Right hindlimb (tissue), 1 donor: ENCODE measurements at places on chromosomes 2 and 18.
A peak's percentile ranks its signal among the peaks of the same experiment; 100 is the strongest.

DNA sequence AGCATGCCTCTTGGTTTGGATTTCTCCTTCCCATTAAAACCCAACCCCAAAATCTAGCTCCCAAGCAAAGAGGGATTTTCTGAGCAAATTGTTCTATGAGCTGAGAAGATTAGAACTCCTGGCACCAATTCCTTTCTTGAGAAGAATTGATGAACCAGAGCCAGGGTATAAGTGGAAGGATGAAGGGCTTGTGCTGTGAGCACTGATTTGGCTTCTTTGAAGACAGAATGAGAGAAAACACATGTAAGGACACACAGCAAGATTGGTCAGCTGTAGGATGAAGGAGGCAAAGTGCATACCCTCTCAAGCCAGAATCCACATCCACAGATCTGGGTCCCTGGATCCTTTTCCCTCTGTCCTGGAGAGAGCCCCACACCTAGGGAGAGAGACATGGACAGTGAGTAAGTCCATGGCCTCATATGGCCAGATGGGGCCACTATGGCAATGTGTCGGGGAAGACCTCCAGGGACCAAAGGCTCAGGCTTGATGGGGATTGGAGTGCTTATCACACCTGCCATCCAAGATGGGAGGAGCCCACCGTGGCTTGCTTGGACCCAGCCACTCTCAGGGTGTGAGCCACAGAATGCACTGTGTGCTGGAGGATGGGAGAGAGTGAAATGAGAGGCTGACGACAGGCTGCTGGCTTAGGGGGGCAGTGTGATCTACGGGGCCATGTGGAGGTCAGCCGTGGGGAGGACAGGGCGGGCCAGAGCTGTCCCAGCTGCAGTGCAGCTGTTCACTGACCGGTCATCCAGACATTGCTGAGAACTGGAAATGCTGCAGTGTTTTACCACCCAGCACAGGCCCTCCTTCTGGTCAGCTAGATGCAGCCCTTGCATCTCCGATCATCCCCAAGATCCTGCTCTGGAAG, 339.8 kb downstream of the CYP26B1 start:
- DNase-seq: peak; percentile 86

DNA sequence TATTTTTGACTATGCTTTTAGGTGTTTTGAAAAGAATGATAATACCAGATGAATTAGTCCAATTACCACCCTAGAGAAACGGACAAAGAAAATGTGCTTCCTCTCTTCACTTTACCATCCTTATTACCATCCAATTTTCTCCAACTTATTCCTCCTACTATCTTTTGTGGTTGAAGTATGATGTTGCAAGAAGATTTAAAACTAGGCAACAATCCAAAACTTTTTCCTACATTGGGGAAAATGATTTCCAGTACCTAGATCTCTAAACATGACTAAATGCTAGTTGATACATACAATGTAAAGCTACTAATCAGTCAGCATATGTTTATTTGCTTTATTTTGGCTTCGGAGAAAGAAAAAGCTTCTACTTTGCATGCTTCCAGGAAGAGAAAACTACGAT, 355.0 kb upstream of the LYPD1 start:
- DNase-seq: no peak

- no peak for DNase-seq
These were observed 769 bp downstream of the FAM110C start for GRCh38 chr2:45342-46130.

- no peak for DNase-seq
These were observed 72.8 kb downstream of the PLEKHA3 start for GRCh38 chr2:178553047-178553446.

DNA sequence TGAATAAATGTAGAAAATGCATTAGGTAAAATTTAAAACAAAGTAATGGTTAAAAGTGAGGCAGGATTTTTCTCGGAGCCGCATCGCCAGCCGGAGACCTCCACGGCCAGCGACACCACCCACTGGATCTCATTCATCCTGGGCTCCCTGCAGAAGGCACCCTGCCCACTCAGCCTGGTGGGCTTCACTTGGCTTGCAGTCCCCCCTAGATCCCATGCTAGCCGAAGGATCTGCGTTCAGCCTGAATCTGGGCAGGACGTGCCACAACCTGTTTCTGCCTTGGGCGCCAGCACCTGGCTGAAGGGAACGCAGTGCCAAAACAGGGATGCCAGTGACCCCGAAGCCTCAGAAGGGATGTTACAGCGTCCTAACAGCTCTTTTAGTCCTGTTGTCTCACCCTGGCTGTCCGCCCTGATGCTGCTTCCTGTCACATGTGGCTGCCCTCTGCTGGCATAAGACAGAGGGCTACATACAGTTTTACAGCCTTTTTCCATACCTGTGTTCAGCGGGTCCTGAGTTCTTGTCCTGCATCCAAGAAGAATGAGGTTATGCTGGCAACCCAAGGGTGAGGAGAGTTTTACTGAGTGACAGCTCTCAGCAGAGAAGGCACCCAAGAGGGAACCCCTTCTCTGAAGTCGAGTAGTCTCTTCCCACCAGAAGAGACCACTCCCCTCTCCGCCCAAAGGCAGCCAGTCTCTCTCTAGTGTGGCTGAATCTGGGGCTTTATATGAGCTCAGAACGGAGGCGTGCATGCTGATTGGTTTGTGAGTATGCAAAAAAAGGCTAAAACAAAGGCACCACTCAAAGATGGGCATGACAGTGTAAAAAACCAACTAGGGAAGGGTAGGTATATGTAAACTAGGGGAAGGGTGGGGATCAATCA, 173.1 kb upstream of the GYPC start:
- DNase-seq: no peak

- DNase-seq: no peak
These were observed 101.3 kb upstream of the ITGB6 start for GRCh38 chr2:160301420-160301819.

DNA sequence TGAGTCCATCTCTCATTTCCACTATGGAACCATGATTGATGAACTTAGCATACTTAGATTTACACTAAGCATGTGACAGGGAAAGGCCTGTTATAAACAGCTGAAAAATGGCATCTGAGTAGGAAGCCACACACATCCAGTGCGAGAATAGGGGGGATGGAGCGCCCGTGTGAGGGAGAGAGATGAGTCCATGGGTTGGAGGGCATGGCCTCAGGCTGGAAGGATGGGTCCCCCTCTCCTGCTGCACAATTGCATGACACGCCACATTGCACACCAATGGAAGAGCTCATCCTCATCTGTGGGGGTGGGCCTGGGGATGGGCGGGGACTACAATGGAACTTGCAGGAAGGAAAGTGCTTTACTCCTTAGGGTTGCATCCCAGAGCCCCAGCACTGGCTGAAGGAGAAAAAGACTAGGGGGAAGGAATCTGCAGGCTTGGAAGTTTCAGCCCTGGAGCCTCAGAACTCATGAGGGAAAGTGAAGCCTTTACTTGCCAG, 46.4 kb upstream of the CXCR4 start:
- DNase-seq: no peak

- DNase-seq: no peak
These were observed 30.3 kb downstream of the TANC1 start for GRCh38 chr2:158998551-158999248.

- no peak for DNase-seq
These were observed 281.9 kb upstream of the CDH7 start for GRCh38 chr18:65468881-65469280.

GRCh38 chr2:37553411-37554154, 117.9 kb downstream of the CDC42EP3 start:
- no peak for DNase-seq

- no peak for DNase-seq
These were observed 17.9 kb downstream of the KCNIP3 start for GRCh38 chr2:95314964-95315611.

- no peak for DNase-seq
These were observed 248.5 kb downstream of the RNF144A start for GRCh38 chr2:7165736-7166135.

- no peak for DNase-seq
These were observed 66.5 kb downstream of the STK39 start for GRCh38 chr2:168180914-168181313.

DNA sequence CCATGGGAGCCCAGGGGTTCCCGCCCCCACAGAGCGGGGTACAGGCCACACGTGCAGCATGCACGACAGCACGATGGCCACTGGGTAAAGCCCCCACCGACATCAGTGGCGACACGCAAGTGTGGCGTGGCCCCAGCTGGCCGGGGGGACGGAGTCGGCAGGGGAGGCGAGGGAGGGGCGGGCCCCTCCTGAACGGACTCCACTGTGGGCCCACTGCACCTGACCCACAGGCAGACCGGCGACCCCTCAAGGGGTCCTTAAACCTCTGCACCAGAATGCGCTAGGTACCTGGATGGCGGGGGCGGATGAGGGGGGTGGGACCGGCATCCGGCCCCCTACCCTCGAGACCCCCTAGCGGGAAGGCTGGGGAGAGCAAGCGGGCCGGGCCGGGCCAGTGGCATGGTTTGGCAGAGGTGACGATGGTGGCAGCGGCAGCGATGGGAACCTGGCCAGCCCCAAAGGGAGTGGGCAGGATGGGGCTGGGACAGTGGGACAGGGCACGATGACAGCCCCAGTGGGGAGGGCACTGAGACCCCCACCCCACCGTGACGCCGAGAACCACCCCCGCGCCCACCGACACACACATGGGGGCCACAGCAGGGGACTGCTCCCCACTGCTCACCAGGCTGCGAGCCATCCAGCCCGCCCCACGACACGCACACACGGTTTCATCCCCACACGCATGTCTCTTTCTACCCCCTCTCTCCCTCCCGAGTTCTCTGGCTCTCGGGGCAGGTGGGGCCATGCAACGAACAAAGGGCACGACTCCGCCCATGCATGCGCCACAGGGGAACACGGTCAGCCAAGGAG, 91.9 kb upstream of the ANKRD30BL start:
- DNase-seq: no peak

- DNase-seq: no peak
These were observed 567.0 kb upstream of the ZEB2 start for GRCh38 chr2:145086910-145087309.

DNA sequence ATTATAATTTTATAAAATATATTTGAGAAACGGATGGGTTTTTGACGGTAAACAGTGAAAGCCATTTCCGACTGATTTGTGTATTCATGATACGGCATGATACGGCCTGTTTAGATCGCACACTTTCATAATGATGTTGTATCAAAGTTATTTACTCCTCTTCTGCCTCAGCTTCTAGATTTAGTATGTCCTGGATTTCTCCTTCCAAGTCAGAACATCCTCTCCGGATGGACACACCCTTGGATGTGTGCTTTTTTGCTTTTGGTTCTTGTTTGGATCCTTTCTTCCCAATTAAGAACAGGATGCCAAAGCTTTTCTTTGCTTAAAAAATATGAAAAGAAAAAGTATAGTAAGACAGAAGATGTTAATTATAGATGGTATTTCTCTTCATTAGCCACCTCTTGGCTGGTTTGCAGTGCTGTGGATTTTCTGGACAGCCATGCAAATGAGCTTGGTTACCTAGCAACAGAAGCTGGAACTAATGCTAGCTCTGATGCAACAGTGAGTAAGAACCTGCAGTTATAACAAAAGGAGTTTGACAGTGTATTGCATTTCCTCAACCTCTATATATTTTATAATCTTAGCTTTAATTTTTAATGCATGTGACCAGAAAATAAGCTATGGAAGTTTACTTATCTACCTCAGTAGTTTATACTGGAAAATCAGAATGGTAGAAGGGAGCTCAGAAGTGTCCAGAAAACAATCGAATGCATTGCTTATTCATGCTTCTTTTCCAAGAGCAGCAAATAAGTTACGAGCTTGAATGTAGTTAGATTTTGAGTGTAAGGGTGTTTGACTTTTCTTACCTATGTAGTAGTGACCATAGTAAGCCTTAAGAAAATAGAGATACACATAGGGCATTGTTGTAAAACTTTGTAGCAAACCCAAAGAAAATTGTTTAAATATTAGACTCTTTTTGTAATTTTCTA, 27.9 kb downstream of the RMND5A start:
- no peak for DNase-seq

- no peak for DNase-seq
These were observed 179.7 kb downstream of the ANAPC1 start for GRCh38 chr2:111704246-111704645.

GRCh38 chr2:43515807-43516497, 79.9 kb downstream of the THADA start:
- DNase-seq: no peak

- no peak for DNase-seq
These were observed 122.1 kb upstream of the SALL3 start for GRCh38 chr18:78857314-78858150.

GRCh38 chr2:10254373-10255188, 48.1 kb upstream of the HPCAL1 start:
- peak; percentile 37 for DNase-seq

GRCh38 chr2:1675633-1676032, 68.7 kb downstream of the PXDN start:
- DNase-seq: no peak

- DNase-seq: no peak
These were observed 419.1 kb downstream of the SLC4A3 start for GRCh38 chr2:220046507-220046906.

- no peak for DNase-seq
These were observed 46.0 kb upstream of the SERTAD2 start for GRCh38 chr2:64699712-64700111.

GRCh38 chr2:36663851-36664695, 32.4 kb upstream of the VIT start:
- DNase-seq: no peak

- DNase-seq: no peak
These were observed 516.8 kb upstream of the FANCL start for GRCh38 chr2:58757971-58758370.

DNA sequence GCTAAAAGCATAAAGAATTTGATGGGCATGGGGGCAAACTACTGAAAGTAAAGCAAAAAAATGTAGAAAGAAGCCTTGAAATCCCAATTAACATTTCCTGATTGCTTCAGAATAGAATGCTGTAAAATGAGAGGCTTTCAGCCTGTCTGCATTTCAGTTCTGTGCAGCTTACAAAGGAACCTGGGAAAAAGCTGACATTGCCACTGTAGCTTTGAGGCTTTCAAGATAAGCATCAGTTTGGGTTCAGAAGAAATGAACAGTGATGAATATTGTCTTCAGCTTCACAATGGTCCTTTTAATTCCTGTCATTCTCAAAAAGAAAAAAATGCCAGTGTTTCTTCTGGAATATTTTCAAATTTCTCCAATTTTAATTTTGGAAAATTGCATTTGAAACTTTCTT, 242.7 kb downstream of the LRRTM1 start:
- no peak for DNase-seq

GRCh38 chr2:20584399-20585358, 66.2 kb downstream of the HS1BP3 start:
- DNase-seq: peak; percentile 58

- no peak for DNase-seq
These were observed 164.7 kb downstream of the GRB14 start for GRCh38 chr2:164456619-164457018.
